ENCODE measurements at places on chromosomes 5 and 9.

- no peak for DNase-seq
These were observed 181.2 kb downstream of the MACROH2A1 start for GRCh38 chr5:135217669-135218485.

DNA sequence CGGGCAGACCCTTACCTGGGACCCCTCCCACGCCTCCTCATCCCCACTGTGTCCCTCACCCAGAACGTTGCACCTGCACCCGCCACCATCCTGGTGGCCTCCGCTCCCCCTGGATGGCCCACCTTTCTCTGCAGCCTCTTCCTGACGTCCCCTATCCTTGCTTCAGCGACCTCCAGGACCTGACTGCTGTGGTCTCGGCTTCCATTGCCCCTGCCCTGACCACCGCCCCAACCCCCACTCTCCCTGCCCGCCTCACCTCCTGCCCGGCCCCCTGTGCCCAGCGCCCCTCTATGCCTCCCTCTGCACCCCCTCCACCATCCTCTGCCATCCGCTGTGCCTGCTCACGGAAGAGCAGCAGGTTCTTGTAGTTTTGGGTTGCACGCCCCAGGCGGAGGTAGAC is 2.2 kb downstream of the LCN10 start:
- DNase-seq = no peak

GRCh38 chr5:149206524-149207141 is 65.0 kb upstream of the AFAP1L1 start:
- DNase-seq = no peak

- no peak for DNase-seq
These were observed 19.0 kb upstream of the LHFPL2 start for GRCh38 chr5:78667461-78668103.

DNA sequence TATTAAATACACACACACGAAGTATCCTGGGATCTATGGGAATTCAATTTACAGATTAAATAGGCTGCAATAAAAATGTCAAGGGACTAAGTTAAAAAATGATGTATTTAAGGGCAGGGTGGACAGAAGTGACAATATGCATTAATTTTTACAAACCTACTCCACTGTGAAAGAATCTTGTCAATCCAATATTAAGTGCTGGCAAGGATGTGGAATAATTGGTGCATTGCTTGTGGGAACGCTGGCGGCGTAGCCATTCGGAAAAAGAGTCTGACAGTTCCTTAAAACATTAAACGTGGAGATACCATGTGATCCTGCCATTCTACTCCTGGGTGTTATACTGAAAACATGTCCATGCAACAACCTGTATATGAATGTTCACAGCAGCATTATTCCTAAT is 4.2 kb downstream of the CDC14B start:
- no peak for DNase-seq

- peak; percentile 17 for DNase-seq
These were observed 38.6 kb downstream of the RALGPS1 start for GRCh38 chr9:126953041-126953809.

DNA sequence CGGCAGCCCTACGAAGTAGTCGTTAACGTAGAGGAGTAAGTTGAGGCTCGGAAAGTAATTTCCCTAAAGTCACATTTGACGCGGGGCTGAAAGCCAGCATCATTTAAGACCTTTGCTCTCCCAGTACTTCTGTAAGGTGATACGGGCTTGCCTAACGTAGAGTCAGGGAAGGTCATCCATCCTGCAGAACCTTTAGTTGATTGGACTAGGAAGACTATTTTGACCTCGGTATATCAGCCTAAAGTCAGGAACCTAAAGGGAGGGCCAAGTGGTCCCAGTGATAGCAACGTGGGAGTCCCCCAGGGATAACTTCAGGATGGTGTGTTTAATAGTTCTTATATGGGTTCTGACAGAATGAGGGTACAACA is 657 bp downstream of the NUP214 start:
- no peak for DNase-seq

DNA sequence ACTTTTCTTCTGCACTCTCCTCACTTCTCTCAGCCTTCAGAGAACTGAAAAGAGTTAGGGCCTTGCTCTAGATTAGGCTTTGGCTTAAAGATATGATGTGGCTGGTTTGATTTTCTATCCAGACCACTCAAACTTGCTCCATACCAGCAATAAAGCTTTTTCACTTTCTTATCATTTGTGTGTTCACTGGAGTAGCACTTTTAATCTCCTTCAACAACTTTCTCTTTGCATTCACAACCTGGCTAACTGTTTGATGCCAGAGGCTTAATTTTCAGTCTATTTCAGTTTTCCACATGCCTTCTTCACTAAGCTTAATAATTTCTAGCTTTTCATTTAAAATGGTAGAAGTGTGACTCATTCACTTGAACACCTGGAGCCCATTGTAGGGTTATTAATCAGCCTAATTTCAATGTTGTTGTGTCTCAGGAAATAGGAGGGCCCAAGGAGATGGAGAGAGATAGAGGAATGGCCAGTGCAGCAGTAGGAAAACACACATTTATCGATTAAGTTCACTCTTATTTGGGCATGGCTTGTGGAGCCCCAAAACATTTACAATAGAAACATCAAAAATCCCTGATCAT is 5.9 kb downstream of the ATPSCKMT start:
- no peak for DNase-seq

GRCh38 chr5:143241892-143242291 is 161.6 kb downstream of the NR3C1 start:
- DNase-seq = no peak

GRCh38 chr5:73519531-73520283 is 21.5 kb downstream of the BTF3 start:
- DNase-seq = peak; percentile 48

DNA sequence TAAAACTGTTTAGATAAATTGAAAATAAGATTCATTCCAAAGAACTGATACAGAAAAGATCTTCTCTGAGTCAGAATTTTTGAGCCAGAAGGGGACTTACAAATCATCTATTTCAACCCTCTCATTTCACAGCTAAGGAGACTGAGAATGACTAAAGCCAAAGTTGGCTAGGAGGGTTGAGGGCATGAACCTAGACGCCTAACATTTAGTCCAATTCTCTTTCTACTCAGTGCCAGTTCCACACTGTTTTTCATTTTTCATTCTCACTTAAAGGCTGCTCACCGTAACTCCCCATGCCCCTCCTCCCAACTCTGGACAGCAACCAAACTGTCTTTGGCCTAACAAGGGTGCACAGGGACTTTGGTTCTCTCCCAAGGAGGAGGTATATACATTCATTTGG is 364.0 kb downstream of the NDUFS4 start:
- DNase-seq = no peak

DNA sequence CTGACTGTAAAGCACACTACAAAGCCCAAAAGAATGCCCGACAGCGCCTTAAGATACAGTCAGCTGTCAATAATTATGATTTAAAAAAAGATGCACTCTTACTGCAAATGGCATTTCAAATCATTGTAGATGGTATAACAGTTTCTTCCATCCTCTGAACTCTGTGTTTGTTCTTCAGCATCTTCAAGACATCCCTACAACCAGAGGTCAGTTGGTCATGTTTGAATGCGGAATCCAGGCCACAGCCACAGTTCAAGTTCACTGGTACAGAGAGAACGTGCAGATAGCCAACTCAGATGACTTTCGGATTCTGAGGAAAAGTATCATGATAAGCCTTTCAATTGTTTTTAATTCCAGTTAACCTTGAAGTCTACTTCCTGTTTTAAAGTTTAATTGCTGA is 8.7 kb upstream of the MYOT start:
- no peak for DNase-seq

DNA sequence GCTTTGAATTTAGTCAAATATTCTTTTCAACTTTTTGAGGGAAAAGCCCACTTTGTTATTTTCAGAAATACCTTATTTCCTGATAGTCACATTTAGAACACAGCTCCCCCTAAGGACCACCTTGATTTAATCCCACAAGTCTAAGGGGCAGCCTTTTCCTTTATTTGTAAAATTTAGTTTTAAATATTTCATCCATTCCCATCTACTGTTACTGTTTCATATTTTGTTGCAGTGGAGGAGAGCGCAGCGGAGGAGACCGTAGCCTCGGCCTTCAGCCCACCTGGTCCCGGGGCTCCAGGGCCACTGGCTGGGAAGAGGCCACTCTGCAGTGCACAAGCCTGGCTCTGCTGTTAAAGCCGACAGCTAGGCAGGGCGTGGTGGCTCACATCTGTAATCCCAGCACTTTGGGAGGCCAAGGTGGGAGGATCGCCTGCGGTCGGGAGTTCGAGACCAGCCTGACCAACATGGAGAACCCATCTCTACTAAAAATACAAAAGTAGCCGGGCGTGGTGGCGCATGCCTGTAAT is 19.6 kb downstream of the LPCAT1 start:
- no peak for DNase-seq

DNA sequence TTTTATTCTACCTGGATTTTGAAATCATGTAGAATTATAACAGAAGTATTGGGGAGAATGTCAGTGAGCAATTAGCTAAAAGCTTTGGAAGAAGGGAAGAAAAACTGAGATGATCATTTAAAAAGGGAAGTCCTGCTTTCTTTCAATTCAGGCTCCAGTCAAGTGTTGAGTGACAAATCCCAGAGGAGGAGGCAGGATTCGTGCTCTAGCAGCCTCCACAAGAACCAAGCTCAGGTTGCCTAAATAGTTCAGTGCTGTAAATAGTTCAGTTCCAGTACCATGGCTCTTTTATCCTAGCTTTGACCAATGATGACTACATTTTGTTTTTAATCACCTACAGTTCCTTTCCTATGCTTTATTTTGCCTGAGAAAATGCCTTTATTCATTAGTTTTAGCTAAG is 204.9 kb upstream of the NREP start:
- no peak for DNase-seq

- DNase-seq = no peak
These were observed 61.2 kb upstream of the SLC25A51 start for GRCh38 chr9:37965116-37965515.

- peak; percentile 22 for DNase-seq
These were observed 44.6 kb upstream of the LPCAT1 start for GRCh38 chr5:1568201-1568979.

- no peak for DNase-seq
These were observed 565.5 kb downstream of the ZNF608 start for GRCh38 chr5:124180875-124181461.

DNA sequence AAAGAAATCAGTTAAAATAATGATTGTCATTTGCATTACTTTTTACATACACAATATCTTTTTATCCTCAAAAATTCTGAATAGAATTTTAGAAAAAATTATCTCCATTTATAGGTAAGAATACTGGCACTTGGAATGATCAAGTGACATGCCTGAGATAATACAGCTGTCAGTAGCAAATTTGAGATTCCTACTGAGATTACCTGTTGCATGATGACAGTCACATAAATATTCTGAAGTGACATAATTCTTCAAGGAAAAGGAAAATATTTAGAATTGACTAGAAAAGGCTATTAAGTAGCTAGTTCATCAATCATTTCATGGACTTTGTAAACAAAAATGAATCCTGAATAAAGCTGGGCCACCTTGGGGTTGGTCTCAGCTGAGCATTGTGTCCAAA is 15.2 kb upstream of the ENC1 start:
- DNase-seq = no peak

DNA sequence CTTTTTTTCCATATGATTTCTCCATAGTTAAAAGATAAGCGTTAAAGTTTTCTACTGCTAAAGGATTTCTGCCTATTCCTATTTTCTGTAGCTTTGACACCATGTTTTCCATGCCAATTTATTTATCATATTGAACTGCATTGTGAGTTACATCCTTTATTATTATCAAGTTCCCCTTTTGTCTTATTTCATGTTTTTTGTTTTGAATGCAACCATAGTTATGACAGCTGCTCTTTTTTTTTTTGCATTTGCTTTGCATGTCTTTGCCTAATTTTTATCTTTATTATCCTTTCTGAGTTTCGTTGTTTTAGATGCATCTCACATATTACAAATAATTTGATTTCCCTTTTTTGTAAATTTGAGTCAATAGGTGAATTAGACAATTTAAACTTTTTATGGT is 161.5 kb downstream of the DEPDC1B start:
- no peak for DNase-seq

DNA sequence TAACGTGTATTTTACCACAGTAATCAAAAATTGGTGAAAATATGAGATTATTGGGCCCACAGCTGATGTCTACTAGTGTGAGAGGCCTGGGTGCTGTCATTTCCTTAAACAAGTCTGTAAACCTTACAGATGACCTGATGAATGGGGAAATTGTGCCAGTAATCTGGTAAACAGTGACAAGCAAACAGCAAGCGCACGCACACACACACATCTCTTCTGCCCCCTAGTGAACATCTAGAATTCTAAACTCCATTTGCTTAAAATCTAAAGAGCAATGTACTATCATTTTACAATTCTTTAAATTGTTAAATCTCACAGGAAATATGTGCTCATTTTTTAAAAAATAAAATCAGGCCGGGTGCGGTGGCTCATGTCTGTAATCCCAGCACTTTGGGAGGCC is 7.5 kb upstream of the RAPGEF1 start:
- no peak for DNase-seq

- DNase-seq = no peak
These were observed 41.1 kb upstream of the NEK6 start for GRCh38 chr9:124216474-124217176.

DNA sequence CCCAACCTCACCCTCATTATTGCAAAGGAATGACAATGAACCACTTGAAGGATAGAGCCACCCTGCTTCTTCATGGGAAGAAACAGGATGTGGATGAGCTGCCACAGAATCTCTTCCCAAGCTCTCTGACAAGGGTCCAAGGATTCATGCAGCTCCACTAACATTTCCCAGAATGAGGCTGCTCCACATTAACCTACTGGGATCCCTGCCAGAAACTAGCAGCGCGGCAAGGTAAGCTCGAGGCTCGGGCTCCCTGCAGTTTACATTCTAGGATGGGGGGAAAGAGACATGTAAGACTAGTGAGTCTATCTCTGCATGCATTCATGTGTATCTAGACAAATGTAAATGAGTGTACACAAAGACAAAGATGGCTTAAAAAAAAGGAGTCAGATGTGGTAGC is 12.1 kb downstream of the DCAF12 start:
- no peak for DNase-seq

- no peak for DNase-seq
These were observed 107.4 kb downstream of the ZNF462 start for GRCh38 chr9:106970219-106970975.

DNA sequence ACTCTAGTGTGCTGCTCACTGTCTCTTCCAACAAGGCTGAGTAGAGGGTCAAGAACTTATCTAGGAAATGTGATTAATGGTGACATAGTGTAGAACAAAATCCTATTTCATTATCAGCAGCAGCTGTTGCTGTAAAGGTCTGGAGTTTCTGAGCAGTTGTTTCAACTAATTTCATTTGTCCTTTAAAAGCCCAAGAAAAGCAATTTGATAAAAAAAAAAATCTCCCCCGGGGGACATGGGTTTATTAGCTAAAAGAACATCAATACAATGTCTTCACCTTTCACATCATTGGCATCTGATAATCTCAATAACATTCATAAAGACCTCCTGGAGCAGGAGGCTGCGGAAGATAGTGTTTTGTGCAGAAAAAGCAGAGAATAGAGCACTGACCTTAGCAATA is 468.1 kb downstream of the KCTD16 start:
- no peak for DNase-seq

Measured in non-pigmented ciliary epithelial cell (primary cell).